Cardiac fibroblast (primary cell): ENCODE measurements at places on chromosomes 3 and 15.
A peak's percentile ranks its signal among the peaks of the same experiment; 100 is the strongest.

DNA sequence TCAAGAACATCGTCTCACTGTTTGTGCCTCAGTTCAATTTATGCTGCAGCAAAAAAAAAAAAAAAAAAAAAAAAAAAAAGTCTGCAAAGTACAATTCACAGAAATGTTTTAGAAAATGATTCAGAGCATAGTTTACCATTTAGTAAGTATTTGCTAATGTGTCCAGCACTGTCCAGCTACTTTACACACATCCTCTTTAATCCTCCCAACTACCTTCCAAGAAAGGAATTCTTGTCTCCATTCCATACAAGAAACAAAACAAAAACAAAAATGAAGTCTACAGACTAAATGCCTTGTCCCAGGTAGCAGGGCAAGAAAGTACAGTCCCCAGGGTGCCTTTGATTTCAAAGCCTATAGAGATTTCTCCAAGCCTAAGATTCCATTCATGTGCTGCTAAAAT lies 38.9 kb upstream of the SNTN start:
- peak; percentile 67 for DNase-seq

DNA sequence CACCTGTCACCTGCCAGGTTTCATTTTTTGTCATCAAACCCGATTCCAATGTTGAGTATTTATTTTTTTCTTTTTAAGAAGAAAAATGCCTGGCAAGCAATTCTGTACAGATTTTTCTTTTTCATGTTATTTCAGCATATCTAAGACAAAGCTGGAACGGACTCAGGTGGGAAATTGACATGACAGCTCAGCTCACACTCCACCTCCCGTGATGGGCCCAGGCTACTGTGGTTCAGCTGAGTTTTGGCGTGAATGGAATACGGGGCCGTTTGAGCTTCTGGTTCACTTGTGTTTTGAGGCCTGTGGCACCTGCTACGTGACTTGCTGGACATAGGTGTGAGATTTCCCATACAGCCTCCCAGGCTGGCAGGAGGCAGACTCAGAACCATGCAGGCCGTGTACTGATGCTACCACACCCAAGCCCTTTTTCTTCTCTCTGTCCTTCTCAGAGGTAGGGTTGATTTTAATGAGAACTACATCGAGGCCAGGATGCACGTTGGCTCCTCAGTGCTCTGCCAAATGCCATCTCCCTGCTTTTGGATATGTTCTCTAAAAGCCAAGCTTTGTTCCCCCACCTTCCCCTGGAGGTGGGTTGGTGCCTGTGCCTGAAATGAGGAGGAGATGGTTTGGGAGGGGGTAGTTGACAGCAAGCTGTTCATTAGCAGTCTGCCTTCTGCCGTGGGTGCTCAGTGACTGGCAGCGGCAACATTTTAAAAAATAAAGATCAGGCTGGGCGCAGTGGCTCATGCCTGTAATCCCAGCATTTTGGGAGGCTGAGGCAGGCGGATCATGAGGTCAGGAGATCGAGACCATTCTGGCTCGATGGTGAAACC lies 48.7 kb downstream of the TRAK1 start:
- no peak for DNase-seq

GRCh38 chr3:63656786-63657185 lies 4.3 kb downstream of the SNTN start:
- no peak for DNase-seq

GRCh38 chr15:43103907-43104306 lies 1.9 kb downstream of the UBR1 start:
- DNase-seq, result no peak

- peak; percentile 51 for DNase-seq
Measured at GRCh38 chr3:14415501-14415900, 13.1 kb downstream of the SLC6A6 start.

GRCh38 chr3:159865041-159865579 lies 123.5 kb upstream of the IL12A start:
- DNase-seq, result no peak

GRCh38 chr3:86257955-86258641 lies 732.9 kb downstream of the VGLL3 start:
- no peak for DNase-seq

DNA sequence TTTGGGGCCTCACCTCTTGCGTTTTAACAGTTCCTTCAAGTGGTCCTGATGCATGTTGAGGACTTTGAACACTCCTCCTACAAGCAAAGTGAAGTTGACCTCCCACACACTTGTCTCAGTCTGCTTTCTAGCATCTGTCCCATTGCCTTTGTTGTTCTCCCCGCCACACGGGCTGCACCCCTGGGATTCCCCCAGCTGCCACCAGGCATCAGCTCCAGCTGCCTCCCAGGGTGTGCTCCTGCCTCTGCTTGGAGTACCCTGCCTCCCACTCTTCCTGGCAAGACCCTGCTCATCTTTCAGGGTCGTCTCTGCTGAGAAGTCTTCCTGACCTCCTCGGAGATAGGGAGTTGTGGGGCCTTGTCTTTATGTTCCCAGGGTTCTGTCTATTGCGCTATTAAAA lies 52.2 kb downstream of the IGF1R start:
- no peak for DNase-seq

DNA sequence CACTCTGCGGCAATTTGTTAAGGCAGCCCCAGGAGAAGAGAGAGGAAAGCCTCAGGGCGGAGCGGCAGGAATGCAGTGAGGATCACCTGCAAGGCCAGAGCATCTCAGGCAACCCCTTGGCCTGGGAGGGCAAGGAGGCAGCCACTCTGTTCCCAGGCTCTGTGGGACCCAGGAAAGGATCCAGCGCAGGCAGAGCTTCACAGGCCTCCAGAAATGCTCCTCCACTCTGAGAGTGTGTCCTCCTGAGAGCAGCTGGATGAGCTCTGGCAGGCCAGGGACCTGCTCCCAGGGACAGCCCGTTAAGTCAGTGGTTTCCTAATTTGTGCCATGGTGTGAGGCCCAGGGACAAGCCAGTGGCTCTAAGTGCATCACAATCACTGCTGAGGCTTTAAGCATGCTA lies 35.2 kb downstream of the RAB6B start:
- no peak for DNase-seq

DNA sequence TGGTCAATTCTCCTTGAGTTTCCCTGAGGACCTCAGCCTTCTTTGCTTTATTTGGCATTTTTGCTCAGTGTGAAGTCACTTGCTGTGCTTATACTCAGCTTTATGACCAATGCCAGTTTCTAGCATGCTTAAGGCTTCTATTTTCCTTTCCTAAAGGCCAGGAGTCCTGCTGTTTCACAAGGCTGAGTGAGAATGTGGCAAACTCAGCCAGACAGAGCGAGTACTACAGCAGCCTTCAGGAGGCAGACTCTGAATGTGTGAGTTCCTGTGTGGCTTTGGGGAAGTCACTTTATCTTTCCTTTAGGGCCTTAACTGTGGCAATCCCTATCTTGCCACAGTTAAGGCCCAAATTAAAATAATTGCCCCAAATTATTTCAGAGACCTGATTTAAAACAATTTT lies 213.2 kb upstream of the MRPL3 start:
- DNase-seq, result no peak

DNA sequence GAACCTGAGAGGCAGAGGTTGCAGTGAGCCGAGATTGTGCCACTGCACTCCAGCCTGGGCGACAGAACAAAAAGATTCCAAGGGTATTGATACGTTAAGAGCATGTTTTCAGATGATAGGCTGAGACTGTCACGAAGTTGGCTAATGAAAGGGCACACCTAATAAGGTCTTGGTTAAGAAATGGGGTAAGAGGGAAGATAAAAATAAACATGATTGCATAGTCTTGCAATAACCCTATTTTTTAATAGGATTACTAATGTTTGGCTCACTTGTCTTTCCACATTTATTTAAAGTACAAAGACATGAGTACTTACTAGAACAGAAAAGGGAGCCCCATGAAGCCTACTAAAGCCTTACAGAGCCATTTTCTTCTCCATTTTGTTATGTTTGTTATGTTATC lies 109.0 kb downstream of the FRMD4B start:
- no peak for DNase-seq

DNA sequence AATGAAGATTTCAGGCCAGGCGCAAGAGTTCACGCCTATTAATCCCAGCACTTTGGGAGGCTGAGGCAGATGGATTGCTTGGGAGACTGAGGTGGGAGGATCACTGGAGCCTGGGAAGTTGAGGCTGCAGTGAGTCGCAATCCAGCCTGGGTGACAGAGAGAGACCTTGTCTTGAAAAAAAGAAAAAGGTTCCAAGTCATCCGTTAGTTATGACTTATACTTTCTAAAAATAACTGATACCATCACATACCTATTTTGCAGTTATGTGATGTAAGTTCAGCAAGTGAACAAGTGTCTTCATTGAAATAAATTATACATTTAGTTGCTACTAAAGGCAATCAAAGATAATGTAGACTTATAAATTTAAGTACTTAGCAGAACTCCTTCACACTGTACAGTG lies 22.1 kb downstream of the CLPX start:
- no peak for DNase-seq

DNA sequence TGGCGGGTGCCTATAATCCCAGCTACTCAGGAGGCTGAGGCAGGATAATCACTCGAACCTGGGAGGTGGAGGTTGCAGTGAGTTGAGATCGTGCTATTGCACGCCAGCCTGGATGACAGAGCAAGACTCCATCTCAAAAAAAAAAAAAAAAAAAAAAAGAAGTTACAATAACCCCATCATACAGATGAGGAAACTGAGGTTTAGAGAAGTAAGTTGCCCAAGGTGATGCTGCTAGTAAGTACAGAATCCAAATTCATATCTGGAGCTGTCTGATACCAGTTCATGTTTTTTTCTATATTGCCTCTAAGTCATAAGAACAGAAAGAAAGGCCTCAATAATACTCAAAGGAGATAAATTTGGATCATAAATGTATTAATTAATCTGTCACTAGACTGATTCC lies 40.6 kb downstream of the MCF2L2 start:
- no peak for DNase-seq

DNA sequence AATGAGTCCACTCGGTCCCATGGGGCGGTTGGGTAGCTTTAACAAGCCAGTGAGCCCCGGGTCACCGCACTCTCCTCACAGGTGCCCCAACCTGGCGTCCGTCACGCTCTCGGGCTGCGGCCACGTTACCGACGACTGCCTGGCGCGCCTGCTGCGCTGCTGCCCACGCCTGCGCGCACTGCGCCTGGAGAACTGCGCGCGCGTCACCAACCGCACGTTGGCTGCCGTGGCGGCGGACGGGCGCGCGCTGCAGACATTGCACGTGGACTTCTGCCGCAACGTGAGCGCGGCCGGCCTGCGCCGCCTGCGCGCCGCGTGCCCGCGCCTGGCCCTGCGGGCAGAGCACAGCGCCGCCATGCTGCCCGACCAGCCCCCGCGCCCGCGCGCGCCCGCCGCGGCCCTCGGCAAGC lies 3.4 kb downstream of the FBXL22 start:
- peak; percentile 96 for DNase-seq

DNA sequence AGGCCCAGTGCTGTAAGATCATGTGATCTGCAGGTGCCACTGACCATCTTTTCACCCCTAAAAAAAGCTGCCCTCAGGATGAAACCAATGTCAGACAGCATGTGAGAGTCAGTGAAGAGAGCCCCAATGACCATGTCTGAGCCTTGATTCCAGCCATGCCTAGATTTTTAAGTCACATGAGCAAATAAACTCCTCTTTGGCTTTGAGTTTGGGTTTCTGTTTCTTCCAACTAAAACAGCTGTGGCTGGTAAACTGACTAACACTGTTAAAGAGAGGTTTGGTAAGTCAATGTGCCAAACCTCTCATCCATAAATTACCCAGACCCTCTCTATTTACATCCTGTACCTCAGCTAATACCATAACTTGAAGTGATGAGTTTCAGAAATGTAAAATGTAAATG lies 8.3 kb downstream of the MYO5A start:
- no peak for DNase-seq

DNA sequence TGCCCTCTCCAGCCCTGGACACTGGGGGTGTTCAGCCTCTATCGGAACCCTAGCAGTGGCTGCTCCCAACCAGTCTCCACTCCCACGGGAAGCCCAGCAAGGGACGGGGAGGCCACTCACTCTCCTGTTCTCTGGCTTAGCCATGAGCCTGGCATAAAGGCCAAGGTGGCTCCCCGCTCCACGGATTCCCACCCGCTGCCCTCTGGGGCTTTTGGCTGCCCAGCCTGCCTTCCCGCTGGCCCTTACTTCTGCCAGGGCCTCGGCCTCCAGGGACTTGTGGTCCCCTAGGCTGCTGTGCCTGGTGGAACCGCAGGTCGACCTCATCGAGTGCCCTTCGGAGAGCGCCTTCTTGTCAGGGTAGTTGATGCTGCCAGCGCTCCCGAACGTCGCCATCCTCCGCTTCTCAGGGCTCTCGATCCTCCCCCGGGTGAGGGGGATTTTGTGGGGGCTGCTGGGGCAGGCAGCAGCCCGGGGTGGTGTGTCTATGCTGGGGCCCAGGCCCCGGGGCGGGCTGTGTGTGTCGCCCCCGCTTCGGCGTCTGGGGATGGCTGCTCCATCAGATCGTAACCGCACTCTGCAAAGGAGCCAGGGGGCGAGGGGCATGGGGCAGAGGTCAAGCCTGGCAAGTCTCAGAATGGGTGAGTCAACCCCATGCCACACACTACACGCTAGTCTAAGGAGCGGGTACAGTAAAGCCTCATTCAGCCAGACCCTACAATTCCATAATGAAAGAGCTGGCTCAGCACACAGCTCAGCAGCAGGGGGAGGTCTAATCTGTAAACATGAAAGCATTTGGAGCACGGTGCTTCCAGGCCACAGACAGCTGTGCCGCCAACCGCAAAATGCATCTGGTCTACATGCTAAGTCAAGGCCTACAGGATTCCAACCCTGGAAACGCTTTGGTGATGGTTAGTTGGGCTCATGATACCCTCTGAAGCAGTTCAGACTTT lies 27.3 kb upstream of the RAD18 start:
- DNase-seq, result no peak

DNA sequence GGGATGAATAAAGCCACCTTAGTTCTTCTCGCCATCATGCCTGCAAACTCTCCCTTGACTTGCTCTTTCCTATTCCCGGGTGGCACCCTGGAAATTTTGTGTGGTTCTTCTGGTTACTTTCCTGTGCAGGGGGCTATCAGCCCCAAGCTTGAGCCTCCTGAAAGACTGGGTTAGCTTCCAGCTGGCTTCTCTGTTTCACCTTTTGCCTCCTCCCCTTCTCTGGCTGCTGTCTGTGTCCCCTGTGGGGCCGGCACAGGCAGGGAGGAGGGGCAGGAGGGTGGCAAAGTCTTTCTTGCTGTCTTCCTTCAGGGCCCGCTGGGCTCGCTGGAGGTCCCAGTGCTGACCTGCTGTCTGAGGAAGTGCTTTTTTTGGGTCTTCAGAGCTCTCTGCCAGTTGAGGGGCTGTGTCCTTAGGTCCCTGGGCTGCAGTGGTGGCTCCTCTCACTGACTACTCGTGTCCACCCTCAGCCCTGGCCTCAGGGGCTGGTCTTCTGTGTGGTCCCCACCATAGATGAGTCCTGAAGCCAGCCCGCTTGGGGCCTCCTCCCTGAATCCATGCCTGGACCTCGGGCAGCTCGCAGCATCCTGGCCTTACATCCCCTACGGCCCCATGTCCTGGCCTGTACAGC lies 196.5 kb downstream of the KLF13 start:
- DNase-seq, result no peak
